Epithelial cell of prostate (primary cell): ENCODE measurements at places on chromosomes 1 and 21.
A peak's percentile ranks its signal among the peaks of the same experiment; 100 is the strongest.

DNA sequence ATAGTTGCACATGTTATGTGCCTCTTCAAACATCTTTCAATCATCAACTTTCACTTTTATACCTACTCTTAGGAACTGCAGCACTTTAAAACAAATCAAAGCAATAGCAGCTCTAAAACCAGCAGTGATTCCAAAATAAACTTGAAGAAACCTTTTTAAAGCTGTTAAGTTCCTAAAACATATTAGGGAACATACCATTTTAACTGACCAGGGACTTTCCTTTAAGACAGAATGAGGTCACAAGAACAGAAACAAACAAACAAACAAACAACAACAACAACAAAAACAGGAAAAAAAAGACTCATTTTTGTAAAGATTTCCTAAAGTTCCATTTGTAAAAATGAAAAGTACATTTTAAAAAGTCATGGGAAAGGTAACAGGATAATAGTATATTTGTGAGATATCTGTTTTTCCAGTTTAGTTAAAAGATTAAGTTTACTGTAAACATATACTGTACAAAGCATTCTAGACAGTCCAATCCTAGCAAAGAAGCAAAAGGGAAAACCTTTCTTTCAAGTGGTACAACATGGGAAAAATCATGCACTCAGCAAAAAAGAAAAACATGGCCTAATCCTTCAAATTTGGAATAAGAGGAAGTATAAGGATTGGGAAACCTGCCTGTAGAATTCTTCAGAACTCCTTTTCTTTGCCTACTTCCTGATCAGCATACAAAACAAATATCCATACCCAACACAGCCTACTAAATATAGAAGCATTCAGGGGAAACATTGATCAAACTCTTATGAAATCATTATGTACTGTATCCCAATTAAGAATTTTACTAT lies 45.5 kb downstream of the EPS15 start:
- DNase-seq: no peak

DNA sequence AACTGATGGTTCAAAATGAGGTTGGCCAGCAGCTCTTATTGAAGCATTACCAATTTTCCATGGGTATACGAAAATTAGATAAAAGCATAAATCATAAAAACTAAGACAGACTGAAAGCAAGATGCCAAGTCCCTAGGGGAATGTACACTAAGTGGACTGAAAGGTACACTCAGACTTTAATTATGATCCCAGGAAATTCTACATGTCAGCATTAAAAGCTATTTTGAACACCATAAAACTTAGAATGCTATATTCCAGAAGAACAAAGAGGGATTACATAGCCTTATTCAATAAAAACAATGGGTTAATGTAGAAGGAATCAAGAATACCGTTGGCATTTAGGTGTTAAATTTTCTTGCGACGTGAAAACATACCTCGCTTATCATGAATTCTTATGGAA lies 558.5 kb downstream of the LRRIQ3 start:
- DNase-seq: no peak

GRCh38 chr1:10910681-10911489 lies 101.6 kb upstream of the TARDBP start:
- no peak for DNase-seq

- no peak for DNase-seq
Observed at GRCh38 chr1:191839891-191840290, 318.4 kb upstream of the RGS18 start.

- DNase-seq: no peak
Observed at GRCh38 chr1:201385299-201385891, 7.9 kb upstream of the TNNT2 start.

DNA sequence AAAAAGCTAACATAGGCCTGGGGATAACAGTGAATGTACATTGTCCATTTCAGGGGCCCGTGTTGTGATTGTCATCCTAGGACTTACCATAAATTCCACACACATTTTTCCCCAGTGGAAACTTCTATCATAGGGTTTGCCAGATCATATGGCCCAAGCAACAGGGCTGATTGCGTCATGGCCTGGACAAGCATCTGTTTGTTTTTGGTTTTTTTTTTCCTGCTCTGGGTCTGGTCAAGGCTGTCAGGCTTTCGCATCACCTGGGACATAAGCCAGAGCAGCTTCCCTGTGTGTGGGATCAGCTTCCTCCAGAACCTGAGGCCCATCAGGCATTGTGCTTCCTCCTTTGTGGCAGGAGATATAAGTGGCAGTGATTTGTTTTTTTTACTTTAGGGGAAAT lies 598.5 kb upstream of the USP24 start:
- no peak for DNase-seq

DNA sequence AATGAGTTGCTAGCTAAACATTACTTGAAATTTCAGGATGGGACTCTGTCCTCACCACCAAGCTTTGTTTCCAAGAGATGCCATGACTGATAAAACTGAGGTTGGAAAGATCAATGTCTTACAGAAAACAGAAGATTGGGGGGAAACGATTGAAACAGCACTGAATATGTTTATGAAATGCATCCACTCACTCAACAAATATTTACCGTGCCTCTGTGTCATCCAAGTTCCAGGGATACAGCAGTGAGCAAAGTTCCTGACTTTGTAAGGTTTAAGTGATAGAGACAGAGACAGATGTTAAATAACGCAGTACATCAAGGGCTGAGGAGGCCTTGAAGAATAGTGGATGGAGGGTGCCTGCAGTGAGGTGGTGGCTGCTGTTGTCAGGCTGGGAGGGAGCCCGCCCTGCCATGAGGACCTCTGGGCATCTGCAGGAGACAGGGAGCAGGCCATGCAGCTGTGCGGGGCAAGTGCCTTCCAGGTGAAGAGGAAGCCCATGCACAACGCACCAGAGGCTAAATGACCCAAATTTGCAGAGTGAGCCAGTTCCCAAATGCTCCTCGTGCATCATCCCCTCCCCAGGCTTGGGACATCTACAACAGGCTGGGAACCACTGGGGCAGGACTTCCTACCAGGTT lies 108.0 kb downstream of the HLCS start:
- no peak for DNase-seq

- peak; percentile 5 for DNase-seq
Observed at GRCh38 chr1:218209351-218209861, 75.7 kb upstream of the RRP15 start.

GRCh38 chr1:95061445-95062006 lies 11.2 kb downstream of the ALG14 start:
- no peak for DNase-seq

DNA sequence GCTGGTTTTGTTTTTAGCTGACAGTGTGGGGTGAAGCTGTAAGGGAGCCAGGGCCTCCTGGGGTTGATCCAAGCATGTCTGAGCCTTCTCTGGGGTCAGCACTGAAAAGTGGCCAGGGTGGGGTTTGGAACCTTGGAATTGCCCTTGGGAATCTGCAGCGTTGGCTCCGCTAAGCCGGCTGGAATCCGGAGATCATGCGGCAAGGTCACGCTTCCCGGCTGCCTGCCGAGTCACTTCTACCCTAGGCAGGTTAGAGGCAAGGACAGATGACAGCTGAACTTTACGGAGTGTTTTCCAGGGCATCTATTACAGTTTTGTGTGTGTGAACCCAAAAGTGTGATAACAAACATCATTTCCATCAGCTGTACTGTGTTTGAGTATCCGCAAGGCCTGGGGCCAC lies 17.1 kb downstream of the ABCG1 start:
- no peak for DNase-seq

- no peak for DNase-seq
Observed at GRCh38 chr1:34212673-34213072, 36.0 kb downstream of the C1orf94 start.

GRCh38 chr1:82145656-82146055 lies 344.9 kb downstream of the ADGRL2 start:
- no peak for DNase-seq

GRCh38 chr1:246020211-246020954 lies 486.7 kb downstream of the SMYD3 start:
- DNase-seq: no peak

DNA sequence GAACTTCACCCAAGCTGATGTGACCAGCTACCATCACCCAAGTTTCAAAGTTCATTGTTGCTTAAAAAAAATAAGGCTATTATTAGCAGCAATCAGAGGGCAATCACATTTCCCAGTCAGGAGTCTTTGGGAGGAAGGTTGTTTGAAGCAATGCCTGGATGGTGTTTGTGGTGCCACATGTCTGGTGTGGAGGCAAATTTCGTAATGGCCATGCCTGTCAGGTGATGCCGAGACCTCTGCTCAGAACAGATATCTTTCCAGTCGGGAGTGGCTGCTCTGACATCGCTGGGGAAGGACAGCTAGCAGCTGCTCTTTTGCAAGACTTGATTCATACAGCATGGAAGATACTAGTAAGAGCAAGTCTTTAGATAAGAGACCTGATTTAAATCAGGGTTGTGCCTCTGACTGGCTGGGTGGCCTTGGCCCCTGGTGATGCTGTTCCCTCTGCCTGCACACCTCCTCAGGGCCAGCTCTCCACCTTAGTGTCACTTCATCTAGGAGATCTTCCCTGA lies 187.8 kb upstream of the JUN start:
- DNase-seq: no peak

GRCh38 chr21:16460936-16461335 lies 731.2 kb downstream of the USP25 start:
- no peak for DNase-seq

GRCh38 chr21:27213303-27213702 lies 246.4 kb upstream of the ADAMTS5 start:
- no peak for DNase-seq

DNA sequence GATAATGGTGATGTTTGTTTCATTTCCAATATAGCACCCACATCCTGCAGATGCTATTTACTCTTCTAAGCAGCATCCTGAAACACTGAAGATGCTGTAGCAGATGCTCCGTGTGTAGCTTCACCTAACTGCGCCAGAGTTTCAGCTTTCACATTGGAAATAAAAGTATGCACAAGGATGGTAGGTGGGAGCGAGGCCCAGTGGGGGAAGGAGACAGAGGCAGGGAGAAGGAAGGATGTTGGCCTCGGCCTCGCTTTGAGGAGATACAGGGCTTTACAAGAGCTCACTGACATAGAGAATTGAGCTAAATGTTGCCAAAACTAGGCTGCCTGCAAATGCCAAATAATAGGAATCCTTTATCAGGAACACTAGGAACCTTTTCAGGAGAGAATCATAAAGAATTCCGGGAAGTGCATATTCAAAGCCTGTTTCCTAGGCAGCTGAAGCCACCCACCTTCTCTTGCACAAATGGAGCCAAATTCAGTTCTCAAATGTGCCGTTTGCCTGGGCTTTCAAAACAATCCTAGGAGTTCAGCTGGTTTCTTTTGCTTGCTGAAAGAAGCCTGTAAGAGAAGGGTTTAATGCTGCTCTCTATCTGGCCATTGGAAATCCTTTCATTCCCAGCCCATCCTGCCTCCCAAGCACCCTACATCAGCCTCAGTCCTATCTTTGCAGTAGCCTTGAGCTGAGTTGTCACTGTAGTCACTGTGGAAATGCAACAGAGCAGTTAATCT lies 135.4 kb upstream of the ATP1B1 start:
- no peak for DNase-seq

GRCh38 chr1:52633291-52633754 lies 355 bp downstream of the SHISAL2A start:
- no peak for DNase-seq

GRCh38 chr1:216627252-216627651 lies 96.0 kb downstream of the ESRRG start:
- no peak for DNase-seq

GRCh38 chr1:82059959-82060358 lies 259.2 kb downstream of the ADGRL2 start:
- DNase-seq: peak; percentile 5

GRCh38 chr1:113201560-113201959 lies 128.6 kb downstream of the LRIG2 start:
- DNase-seq: no peak

DNA sequence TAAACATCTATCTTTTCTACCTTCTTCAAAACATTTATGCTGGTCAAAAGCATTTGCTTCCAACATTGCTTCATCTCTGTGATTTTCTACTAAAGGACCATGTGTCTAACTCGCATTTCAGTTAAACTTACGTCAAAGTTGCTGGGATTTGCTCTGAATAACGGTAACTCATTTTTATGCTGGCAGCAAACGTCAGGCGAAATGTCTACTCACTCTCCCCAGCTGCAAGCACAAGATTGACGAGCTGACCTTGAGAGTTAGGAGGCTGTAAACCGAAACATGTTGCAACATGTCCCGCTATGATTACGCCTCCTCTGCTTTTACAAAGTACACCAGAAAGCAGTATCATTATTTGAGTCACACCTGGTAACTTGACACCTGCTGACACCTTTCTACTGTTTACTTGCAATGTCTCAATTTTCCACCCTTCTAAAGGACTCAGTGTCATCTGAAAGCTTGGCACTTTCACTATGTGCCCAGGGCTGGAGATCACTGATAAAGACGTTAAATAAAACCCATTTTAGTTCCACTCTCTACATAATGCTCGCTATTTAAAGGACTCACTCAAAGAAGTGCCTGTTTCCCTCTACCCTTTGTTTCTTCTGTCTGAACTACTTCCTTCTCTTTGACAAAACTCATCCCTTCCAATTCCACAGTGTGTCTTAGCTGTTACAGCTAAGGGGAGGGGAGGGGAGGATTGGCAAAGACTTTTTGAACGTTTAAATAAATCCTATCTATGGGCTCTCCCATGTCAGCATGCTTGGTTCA lies 111.9 kb downstream of the PTPN14 start:
- DNase-seq: peak; percentile 99

DNA sequence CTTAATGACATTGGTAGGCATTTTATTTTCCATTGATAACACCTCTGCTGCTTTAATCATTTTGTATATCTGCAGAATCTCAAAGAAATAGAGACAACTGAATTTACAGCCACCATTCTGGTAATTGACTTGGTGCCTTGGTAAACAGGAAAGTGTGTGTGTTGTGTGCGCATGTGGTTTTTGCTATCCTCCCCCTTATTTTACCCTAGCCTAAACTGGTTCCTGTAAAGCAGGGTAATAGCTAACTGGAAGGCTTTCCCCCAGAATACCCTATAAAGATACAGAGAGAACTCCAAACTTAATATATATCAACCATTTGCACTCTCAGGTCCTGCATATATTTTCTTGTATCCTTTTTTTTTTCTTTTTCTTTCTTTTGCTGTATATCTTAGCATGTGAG lies 149.5 kb upstream of the ADGRL4 start:
- no peak for DNase-seq

DNA sequence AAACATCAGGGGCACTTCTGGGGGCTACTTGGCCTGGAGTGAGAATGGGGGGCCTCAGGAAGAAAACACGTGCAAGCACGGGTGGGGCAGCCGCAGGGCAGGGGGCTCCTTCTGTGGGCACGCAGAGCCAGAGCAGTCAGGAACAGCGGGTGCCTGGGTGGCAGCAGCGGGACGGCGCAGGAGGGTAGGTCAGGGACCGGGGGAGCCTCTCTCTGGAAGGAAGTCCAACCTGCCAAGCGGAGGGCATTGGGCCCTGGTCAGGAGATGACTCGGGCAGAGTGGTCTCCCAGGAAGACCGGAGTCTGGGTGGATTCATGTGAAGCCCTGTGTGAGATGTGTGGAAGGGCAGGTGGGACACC lies 27.1 kb downstream of the CTNNBIP1 start:
- DNase-seq: no peak

GRCh38 chr1:239250353-239251035 lies 135.9 kb upstream of the CHRM3 start:
- DNase-seq: peak; percentile 92

GRCh38 chr21:42941696-42942085 lies 16.3 kb upstream of the ERVH48-1 start:
- no peak for DNase-seq

- no peak for DNase-seq
Observed at GRCh38 chr1:117754061-117754969, 148.5 kb downstream of the TENT5C start.

- DNase-seq: no peak
Observed at GRCh38 chr21:33644383-33645074, 2.2 kb downstream of the ITSN1 start.
